Central memory CD4-positive, alpha-beta T cell (primary cell): ENCODE measurements at places on chromosomes 3 and 15.

- DNase-seq = no peak
These were observed 271.5 kb upstream of the TTC14 start for GRCh38 chr3:180330440-180330839.

GRCh38 chr15:25787855-25788520, 75.1 kb downstream of the ATP10A start:
- no peak for DNase-seq

DNA sequence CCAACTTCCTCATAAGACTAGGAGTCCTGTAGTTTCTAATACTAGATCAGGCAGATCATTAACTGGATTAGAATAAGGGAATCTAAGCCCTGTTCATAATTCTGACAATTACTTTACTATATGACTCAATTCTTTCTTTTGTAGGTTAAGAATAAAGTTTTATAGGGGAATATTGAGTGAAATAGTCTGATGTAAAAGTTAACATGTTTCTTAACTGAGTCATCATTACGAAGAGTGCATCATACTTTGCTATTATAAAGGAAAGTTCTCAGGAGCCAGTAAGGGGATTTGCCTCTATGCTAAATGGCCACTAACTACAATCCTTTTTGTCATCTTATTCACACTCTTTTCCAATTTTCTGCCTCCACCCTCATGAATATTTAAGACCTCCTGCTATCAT, 63.1 kb downstream of the POLQ start:
- no peak for DNase-seq

DNA sequence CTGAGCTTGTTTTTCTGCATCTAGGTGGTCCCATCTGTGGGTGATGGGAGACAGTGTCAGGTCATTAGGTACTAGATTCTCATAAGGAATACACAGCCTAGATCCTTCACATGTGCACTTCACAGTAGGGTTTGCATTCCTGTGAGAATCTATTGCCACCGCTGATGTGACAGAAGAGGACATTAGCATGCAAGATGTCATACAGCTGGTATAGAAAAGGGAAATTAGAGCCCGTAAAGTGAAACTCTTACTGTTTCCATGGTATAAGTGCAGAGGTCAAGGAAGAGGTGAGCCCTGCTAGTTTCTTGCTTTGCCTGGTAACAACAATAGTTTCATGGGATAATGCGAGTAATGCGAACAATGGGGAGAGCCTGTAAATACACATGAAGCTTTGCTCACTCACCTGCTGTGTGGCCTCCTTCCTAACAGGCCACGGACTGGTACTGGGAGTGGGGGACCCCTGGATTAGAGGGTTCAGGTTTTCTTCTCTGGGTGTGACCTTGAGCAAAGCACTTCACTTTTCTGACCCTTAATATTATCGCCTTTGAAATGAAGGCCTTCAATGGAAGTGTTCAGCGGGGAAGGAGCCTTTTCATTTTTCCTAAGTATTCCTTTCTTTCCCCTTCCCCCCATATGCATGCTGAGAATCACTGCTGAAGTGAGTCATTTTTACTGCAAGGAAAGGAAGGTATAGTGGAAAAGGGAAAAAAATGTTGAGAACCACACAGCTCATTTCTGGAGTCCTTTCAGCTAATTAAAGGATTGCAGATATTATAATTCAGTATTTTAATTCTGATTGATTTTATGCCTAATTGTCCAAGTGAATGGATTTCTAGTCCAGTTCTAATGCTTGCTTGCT, 286.4 kb downstream of the UBE2E2 start:
- DNase-seq = no peak

- no peak for DNase-seq
These were observed 149.0 kb upstream of the TLE3 start for GRCh38 chr15:70246623-70247220.

DNA sequence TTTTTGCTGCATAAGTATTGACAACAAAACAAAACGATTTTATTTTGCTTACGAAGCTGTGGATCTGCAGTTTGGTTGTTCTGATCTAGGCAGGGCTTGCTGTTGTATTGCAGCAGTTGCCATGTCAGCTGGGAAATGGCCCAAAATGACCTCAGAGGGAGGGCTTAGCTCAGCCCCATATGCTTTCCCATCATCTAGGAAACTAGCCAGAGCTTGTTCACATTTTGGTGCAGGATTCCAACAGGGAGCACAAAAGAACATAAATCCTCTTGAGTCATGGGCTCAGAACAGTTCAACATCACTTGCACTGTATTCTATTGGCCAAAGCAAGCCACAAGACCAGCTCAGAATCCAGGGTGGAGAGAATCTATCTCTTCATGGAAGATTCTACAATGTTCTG, 42.2 kb upstream of the ROBO2 start:
- DNase-seq = no peak

- DNase-seq = no peak
These were observed 126.1 kb downstream of the AQP9 start for GRCh38 chr15:58264053-58264971.

GRCh38 chr3:143771258-143771657, 77.0 kb downstream of the SLC9A9 start:
- DNase-seq = no peak

GRCh38 chr15:49015896-49016295, 30.4 kb downstream of the SECISBP2L start:
- DNase-seq = no peak

- no peak for DNase-seq
These were observed 86.2 kb downstream of the RFTN1 start for GRCh38 chr3:16427103-16427965.

- no peak for DNase-seq
These were observed 464 bp upstream of the MRPS25 start for GRCh38 chr3:15065550-15066007.

GRCh38 chr3:23644676-23645075, 161.1 kb upstream of the UBE2E1 start:
- no peak for DNase-seq

- no peak for DNase-seq
These were observed 13.1 kb downstream of the MME start for GRCh38 chr3:155093261-155093660.

- DNase-seq = no peak
These were observed 20.6 kb upstream of the C3orf49 start for GRCh38 chr3:63798544-63798943.

GRCh38 chr3:25585361-25586166, 79.1 kb downstream of the TOP2B start:
- DNase-seq = no peak

DNA sequence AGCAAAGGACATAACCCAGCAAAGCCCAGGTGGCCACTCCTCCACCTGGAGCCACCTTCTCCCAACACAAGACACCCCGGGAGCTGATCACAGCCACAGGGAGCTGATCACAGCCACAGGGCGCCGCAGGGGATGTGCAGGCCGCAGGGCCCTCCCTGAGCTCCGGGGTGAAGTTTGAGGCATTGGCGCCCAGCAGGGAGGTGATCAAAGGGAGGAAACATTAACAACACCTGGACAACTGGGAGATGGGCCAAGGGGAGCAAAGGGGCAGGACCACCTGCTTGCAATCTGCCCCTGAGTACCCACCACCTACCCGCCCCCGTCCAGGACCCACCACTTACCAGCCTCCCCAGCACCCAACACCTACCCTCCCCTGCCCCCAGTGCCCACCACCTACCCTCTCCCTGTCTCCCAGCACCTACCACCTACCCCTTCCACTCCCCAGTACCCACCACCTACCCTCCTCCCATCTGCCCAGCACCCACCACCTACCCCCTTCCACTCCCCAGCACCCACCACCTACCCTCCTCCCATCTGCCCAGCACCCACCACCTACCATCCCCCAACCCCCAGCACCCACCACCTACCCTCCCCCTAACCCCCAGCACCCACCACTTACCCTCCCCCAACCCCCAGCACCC, 2.4 kb downstream of the UROC1 start:
- DNase-seq = no peak

- peak; percentile 6 for DNase-seq
These were observed 2.6 kb downstream of the FAM43A start for GRCh38 chr3:194688200-194688740.

- no peak for DNase-seq
These were observed 25.3 kb upstream of the COPB2 start for GRCh38 chr3:139414608-139415224.

DNA sequence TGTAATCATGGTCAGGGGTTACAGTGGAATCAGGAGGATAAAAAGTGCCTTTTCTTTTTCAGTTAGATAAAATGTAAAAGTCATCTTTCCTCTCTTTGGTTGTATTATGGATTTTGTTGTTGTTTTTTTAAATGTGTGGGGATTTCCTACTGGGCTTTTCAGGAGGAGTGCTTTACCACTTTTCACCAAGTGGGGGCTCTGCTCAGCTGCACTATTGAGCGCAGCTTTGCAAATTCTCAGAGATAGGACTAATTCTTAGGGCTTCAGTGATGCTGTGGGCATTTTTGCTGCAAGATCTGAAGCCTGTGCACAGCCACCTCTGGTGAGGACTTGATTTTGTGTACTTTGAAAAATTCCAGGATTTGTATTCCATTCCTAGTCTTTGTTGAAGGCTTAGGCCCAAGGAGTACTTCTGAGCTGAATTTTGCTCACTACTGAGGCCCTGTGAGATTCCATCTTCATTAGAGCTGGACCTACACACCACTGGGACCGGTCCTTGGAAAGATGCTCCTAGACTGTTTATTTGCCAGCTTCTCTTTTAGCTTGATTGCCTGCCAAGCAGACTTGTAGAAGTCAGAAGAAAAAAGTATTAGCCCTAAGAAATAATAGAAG, 7.5 kb downstream of the GNB5 start:
- DNase-seq = no peak

DNA sequence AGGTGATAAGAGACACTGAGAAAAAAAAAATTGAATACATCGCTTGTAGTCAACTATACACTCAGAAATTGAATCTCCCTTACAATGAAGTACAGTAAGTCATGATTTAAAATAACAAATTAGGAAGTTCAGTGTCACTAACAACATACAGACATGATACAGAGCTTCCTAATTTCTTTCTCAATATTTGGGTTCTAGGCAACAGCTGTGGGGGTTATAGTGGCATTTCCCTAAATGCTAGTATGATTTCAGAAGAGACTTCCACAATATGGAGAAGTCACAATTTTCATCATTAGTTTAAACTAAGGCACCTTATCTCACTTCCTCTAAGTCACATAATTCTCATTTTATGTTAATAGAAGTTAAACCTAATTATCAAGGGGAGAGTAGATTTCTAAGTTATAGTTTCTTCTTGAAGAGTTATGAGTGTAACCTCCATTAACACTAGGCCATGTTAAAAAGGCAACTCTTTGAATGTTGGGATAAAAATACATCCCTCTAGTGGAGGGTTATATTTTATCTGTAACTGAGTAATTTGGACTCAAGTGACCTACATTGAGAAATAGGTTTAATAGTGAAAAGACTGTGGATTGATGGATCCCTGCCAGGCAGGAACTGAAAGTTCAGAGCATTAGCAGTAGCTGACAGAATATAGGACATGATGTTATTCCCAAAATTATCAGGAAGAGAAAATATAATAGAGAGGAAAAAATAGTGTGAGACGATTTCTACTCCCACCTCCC, 286.0 kb upstream of the SUCLG2 start:
- no peak for DNase-seq

GRCh38 chr3:169501777-169502320, 161.7 kb downstream of the MECOM start:
- no peak for DNase-seq

GRCh38 chr3:4220065-4220464, 83.1 kb upstream of the SETMAR start:
- DNase-seq = no peak

DNA sequence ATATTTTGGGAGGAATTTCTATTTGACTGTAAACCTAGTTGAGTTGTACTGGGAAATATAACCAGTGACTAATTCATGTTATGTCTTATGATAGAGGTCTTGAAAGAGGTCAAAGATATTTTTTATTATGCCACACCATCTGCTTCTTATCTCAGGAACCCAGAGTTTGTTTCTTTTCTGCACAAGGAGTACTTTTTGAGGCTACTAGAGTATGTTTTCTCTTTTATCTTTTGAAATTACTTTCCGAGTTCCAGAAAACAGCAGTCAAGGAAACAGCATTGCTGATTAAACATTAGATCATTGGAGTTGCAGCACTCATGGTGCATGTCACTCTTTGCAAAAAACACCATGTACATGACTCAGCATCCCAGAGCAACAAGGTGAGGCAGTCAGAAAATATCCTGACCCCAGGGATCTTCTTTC, 645.8 kb upstream of the NR2F2 start:
- DNase-seq = no peak
